Esophagus squamous epithelium (tissue), 5 donors: ENCODE measurements at places on chromosomes 11 and 22.

DNA sequence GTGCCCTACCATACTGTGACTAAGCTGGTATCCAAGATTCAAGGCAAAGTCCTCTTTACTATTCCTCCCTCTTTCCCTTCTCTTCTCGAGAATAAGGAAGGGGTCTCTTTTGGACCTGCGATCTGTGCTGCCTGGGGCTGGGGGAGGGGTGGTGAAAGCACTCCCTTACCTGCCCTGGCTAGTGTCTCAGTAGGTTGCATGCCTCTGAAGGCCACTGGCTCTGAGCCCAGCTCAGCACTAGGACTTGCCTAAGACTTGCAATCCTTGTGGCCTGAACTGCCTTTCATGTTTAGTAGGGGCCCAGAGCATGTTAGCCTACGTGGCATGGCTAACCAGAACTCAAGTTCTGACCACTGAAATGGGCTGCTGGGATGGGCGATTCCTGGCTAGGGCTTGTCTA is 13.0 kb upstream of the REXO2 start:
- DNase-seq, result no peak

DNA sequence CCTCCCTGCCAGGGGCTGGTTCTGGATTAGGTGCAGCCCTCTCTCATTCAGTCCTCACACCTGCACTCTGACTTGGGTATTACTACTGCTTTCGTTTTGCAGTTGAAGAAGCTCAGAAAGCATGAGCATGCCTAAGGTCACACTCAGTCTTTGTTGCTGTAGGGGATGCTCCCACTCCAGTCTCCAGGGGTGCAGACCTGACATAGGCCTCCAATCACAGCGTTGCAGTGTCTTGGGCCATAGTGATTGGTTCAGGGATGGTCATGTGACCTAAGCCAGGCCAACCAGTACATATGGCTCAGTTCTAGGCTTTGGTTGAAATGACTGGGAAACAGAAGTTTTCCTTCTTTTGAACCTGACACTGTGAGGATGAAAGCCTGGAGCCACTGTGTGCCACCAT is 61.7 kb downstream of the FBXO7 start:
- DNase-seq, result no peak

- DNase-seq, result no peak
These were observed 98.3 kb downstream of the PAX6 start for GRCh38 chr11:31712851-31713250.

DNA sequence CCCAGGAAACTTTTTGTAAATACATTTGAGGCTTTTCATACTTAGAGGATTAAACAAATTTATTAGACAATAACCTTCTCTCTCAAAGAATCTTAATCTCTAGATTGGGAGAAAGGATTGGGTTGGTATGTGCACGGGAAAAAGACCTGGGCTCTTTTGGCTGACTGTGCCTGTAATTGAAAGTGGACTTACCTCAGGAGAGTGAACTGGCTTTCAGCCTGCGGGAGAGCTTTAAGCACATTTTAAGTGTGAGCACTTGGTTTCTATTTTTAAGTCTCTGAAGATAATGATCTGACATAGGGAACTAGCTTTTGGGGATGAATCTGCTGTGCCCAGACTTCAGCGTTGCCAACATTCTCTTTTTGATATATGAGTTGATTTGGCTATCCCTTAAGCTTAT is 35.8 kb downstream of the UVRAG start:
- no peak for DNase-seq

GRCh38 chr11:90635151-90635550 is 412.3 kb upstream of the CHORDC1 start:
- no peak for DNase-seq

GRCh38 chr22:36136988-36137387 is 23.6 kb downstream of the APOL3 start:
- DNase-seq, result no peak

- no peak for DNase-seq
These were observed 100.3 kb downstream of the RRM1 start for GRCh38 chr11:4194889-4195288.

DNA sequence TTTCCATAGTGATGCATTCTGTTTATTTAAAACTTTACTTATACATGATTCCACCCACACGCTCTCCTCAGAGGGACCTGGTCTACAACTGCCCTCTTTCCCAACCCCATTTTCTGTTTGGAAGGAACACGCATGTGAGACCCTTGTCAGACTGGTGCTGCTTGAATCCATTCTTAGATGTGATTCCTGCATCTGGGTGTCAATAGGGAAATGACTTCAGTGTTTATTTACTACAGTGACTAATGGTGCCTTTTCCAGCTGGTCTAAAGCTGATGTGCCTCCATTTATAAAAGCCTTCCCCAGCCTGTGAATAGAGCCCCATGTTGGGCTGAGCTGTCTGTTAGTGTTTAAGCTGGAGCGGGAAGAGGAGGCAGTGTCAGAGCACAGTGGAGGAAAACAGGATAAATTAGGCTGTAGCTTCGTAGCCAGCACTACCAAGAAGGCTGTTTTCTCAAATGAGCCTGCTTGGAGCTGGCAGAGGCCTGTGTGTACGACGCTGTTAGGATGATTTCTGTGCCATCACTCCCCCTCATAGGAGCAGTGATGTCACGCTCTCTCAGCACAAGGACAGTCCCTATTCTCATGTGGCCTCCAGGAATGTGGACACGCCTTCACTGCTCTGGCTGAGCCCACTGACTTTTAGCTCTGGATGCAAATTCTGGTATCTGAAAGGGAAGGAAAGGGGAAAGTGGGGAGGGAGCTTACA is 18.9 kb upstream of the C11orf96 start:
- DNase-seq, result no peak

GRCh38 chr11:102238391-102238821 is 78.9 kb upstream of the BIRC3 start:
- no peak for DNase-seq

DNA sequence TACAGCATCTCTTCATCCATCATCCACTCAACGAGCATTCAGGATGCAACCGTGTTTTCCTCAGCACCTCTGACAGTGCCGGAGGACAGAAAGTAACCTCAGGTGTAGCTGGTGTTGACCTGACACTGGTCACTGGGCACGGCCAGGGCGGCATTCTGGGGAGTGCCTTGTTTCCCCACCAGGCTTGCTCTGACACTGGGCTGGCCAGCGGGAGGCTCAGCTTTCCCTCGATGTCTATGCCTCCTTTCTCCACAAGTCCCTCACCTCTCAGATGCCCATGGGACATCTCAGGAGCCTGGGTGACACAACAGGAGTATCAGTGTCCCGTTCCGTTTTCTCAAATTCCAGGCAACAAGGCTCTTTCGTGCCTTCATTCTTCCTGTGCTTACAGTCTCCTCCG is 28.9 kb downstream of the CD6 start:
- no peak for DNase-seq

DNA sequence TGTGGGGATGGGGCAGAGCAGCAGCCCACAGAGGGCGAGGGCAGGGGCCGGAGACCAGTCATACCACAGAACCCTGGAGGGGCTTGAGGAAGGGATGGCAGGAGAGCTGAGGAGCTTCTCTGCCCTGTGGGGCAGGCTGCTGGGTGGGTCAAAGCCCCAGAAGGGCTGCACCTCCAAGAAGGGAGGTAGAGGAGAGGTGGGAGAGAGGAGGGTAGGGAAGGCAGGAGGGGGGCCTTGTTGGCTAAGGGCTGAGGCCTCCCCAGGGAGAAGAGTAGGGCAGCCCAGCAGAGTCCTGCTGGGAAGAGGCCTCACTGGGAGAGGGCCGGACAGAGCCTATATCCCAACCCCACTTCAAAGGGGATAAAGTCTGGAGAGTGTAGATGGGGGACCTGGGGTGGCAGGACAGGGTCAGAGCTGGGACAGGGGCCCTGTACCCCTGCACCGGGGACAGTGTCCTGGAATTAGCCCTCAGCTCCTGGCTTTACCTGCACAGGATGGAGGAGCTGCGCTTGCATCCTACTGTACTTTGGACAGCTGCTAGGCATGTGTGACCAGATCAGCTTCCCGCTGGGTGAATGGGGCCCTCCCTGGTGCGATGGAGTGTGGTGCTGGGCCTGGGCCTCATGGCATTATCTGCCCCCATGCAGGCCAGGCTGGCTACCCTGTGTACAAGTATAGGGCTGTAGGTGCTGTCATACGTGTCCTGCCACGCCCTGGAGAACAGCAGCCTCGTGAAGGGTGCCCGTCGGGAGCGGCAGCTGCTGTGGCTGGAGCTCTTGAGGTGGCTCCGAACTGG is 7.3 kb downstream of the DGCR6L start:
- no peak for DNase-seq
